Left ventricle myocardium superior (tissue), 1 donor: ENCODE measurements at places on chromosomes 2 and 18. TPM values are rescaled to one million over a fixed set of nuclear protein-coding genes. Genes with fewer than 3 reads are reported as not detected.

Gene SRD5A2
- not detected for total RNA-seq

Gene LIPG
- not detected for total RNA-seq

Gene CAPN10
- 51.2 TPM for total RNA-seq

Gene ZSCAN30
- total RNA-seq = 13.2 TPM

Gene MYO1B
- total RNA-seq = 16.0 TPM

Gene UCN
- total RNA-seq = 0.55 TPM

Gene CPS1
- 3.1 TPM for total RNA-seq

GRCh38 chr2:169131587-169132512 is 62.5 kb downstream of the DHRS9 start:
- no peak for DNase-seq

- no peak for DNase-seq
Measured at GRCh38 chr2:168183308-168183997, 63.9 kb downstream of the STK39 start.

GRCh38 chr2:56971383-56971974 is 787.7 kb downstream of the CCDC85A start:
- DNase-seq = no peak

DNA sequence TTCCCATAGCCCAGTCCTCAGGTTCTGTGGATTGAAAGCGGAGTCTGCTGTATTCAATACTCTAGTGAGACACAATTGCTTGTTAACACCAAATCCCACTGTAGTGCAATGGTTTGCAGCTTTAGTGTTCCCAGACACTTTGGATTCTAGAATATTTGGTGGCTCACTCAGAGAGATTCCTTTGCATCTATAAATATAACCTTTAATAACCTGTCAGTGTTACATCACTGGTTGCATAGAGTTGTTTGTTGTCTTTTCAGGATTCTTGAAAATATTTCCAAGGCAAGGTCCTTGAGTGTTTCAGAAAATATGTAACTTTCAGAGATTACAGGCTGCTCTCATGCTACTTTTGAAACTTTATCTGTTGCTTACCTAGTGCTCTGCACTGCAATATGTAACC is 157.5 kb downstream of the ZEB2 start:
- no peak for DNase-seq

GRCh38 chr2:97788986-97789644 is 75.7 kb downstream of the ZAP70 start:
- no peak for DNase-seq

- no peak for DNase-seq
Measured at GRCh38 chr2:20584399-20585358, 66.2 kb downstream of the HS1BP3 start.

GRCh38 chr2:86416146-86416545 is 25.0 kb upstream of the KDM3A start:
- DNase-seq = no peak

DNA sequence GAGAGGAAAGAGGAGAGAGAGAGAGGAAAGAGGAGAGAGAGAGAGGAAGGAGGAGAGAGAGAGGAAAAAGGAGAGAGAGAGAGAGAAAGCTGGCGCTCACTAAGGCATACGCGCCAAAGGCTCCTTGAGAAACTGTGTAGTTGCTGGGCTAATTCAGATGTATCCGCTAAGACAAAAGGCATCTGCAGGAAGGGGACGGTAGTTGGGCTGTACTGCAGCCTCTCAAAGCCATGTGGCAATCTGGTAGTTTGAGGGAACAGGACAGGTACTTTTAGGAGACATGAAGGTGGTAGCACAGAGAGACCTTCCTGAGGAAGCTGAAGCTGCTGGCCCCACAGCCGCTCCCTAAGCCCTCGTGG is 31.6 kb downstream of the THNSL2 start:
- DNase-seq = no peak

GRCh38 chr2:101731221-101732054 is 33.9 kb downstream of the MAP4K4 start:
- DNase-seq = no peak

- no peak for DNase-seq
Measured at GRCh38 chr2:157415591-157416101, 28.2 kb downstream of the CYTIP start.

DNA sequence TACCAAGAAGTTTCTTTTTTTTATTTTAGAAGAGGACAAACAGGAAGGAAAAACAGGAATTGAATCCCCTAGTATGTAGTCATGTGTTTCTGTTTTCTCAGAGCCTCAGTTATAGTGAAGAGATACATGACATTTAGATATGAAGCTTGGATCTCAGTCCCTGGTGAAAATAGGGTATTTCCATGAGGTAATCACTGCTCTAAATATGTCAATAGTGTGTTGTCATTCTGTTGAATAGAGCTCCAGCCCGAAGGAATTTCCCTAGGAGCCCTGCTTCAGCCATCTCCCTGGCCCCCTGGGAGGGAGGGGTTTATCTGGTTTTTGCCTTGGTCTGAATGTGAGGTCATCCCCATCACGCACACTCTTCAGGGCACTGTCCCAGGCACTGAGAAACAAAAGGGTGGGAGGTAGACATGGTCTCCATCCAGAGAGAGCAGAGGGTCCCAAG is 47.1 kb upstream of the REL start:
- no peak for DNase-seq

- DNase-seq = no peak
Measured at GRCh38 chr18:48878471-48878870, 72.3 kb downstream of the SMAD7 start.

DNA sequence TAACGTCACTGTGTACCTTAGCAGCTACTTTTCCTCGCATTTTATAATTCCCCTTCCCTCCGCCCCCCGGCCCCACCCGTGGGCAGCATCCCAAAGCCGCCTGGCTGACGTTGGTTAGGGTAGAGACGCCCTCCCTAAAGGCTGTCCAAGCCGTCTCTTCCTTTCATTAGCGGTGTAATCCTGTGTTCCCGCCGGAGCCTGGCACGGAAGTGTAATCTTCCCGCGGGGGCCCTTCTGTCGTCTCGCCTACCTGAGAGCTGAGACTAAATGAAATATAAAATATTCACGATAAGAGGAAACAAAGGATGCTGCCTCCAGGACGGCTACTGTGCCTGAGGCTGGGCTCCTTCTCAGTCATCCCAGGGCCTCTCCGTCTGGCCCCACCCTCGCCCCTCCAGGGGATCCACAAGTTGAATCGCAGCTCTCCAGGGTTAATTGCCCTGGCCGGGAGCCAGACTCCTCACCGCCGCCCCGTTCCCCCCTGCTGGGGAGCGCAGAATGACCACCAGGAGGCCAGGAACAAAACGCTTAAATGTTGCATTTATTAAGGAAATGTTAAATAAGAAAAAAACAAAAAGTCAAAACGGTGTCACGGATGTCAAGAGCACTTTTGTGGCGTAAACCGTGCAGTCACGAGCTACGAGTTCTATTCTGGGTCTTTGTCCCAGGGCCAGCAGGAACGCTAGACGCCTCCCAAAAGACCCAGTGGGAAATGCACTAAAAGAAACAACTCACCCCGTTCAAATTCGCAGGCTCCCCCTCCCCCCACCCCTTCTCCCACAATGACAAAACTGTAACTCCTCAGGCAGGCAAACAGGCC is 1.5 kb downstream of the RPRM start:
- DNase-seq = peak; percentile 33

DNA sequence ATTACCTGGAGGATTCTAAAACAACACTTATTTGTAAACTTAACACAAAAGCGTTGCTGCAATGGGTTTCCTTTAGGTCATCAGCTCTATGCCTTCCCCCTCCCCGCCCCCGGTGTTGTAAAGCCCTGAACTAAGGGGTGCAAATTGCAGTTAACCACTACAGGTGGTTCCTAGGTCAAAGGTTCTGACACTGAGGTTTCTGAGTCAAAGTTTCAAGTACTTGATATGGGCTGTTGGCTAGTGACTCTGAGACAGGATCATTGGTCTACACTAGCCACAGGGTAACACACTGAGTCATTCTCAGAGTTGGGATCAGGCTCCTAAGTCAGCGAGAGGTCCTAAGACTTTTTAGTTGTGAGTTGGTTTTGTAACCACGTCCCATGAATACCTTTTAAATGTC is 15.4 kb downstream of the IL1B start:
- DNase-seq = no peak
